ENCODE measurements at places on chromosomes 13 and 19. TPM values are rescaled to one million over a fixed set of nuclear protein-coding genes. Genes with fewer than 3 reads are reported as not detected.

LMTK3 gene
- total RNA-seq = 0.16 TPM

RETN gene
- total RNA-seq = not detected

MIA gene
- total RNA-seq = not detected

RPS19 gene
- 2,952 TPM for total RNA-seq

CTXN1 gene
- 11.9 TPM for total RNA-seq

ATXN8OS gene
- not detected for total RNA-seq

GPR12 gene
- not detected for total RNA-seq

GSX1 gene
- not detected for total RNA-seq

LRP3 gene
- total RNA-seq = 31.9 TPM

UBE2L5 gene
- not detected for total RNA-seq

INAFM1 gene
- 5.2 TPM for total RNA-seq

CEACAM20 gene
- total RNA-seq = not detected

C1QTNF9B gene
- total RNA-seq = 0.38 TPM

NCAN gene
- total RNA-seq = not detected

All from mesangial cell (primary cell).